Stimulated activated CD4-positive, alpha-beta T cell treated with anti-CD3 and anti-CD28 coated beads, Interleukin-12 subunit alpha, Interleukin-12 subunit beta, amount 100 ng/mL, for 24 hours (primary cell): ENCODE measurements at places on chromosomes 11 and 22.

- no peak for DNase-seq
Measured at GRCh38 chr22:22932512-22932941, 44.9 kb downstream of the IGLL5 start.

DNA sequence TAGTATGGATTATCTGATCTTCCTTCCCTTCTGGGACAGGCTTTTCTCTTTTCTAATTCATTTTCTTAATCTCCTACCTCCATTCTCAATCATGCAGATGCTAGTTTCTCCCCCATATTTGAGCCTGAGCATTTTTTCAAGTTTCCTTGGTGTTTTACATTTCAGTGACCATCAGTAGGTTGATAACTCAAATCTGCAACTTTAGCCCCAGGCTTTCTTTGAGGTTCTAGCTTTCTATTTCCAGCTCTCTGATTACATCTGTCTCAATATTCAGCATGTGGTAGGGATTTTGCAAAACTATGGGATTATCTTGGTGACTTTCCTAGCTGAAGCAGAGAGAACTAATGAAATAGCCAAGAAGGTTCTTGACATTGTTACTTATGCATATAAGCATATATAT lies 67.8 kb downstream of the ARHGEF12 start:
- DNase-seq = no peak

- no peak for DNase-seq
Measured at GRCh38 chr22:31097941-31098631, 9.3 kb downstream of the SELENOM start.

- no peak for DNase-seq
Measured at GRCh38 chr22:29331658-29332300, 16.3 kb upstream of the RASL10A start.

GRCh38 chr11:70581991-70582885 lies 183.9 kb downstream of the CTTN start:
- no peak for DNase-seq
